ENCODE measurements at places on chromosomes 6 and 20.

DNA sequence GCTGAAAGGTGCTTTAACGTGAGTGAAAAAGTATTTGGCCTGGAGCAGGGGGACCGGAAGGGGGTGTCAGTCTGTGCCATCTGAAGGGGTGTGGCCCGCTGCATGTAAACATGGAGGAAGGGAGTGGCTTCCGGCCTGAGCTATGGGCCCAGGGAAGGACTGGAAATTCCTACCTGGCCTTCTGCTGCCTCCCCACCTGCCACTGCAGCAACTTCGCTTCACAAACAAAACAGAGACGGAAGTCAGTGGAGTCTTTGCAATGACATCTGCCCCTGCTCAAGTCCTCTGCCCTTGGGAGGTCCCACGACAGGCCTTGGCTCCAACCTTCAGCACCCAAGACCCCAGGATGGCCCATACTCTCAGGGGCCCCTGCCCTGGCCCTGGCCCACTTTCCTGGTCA is 28.1 kb upstream of the FOXP4 start:
- DNase-seq = no peak

DNA sequence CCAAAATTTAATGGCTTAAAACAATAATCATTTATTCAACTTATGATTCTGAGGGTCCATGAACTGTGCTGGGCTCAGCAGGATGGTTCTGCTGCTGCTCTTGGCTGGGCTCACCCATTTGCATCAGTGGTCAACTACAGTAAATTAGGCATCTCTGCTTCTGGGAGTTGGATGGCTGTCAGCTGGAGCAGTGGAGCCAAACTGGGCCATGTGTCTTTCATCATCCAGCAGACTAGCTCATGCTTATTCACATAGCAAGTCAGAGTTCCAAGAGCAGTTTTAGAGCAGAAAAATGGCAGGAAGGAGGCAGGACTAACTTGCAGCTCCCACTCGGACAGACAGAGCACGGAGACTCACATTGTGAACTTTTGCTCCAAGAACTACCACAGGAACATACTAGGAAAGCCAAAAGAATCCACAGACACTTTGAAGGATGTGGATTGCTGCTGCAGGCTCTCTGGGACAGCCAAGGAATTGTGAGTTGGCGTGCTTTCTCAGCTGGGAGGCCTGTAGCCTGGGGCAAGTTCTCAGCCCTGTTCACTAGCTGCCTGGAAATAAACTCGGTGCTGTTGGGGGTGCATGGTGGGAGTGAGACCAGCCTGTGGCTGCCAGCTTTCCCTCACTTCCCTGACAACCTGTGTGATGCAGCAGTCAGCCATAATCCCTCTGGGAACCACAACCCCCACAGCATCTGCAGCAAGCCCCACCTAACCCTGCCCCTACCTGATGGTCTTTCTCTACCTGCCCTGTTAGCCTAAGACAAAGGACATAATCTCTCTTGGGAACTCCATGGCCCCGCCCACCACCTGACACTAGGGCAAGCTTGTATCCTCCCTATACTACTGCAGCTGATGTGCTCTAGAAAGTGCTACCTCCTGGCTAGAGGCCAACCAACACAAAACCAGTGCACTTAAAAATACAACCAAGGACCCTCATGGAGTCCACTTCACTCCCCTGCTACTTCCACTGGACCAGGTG is 129.0 kb downstream of the JPH2 start:
- DNase-seq = no peak

- no peak for DNase-seq
These were observed 86.8 kb downstream of the CDK19 start for GRCh38 chr6:110728501-110728900.

DNA sequence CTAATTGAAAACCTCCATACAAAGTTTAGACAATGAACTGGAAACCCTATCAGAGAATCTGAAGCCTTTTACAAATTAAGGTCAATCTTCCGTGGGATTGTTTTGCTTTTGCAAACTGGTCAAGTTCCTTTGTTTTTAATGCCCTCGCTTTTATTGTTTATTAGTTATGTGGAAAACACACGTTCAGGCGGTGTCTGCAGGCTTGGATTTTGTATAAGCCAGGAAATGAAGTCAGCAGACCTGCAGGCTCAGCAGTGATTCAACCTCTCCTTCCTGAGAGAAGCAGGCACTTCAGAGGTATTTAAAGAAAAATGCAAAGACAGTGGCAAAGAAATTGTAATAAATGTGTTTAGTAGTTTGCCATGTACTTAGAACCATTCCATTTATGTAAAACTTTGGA is 103.4 kb upstream of the PDE10A start:
- no peak for DNase-seq

- no peak for DNase-seq
These were observed 1.5 kb downstream of the SERPINB1 start for GRCh38 chr6:2839982-2840748.

- no peak for DNase-seq
These were observed 12.4 kb downstream of the GRM1 start for GRCh38 chr6:146041282-146041681.

DNA sequence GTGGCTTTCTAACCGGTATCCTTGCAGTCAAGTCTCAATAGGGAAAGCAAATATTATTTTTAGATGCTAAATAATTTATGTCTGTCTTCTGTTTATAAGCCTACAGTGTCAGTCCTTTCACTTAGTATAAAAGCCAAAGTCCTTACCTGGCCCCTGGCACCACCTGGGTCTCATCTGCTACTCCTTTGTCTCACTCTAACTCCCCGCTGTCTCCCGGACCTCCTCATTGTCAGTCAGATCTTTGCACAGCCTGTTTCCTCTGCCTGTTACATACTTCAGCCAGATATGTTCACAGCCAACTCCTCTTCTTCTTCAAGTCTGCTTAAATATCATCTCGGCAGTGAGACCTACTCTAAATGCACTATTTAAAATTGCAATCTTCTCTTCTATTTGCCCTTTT is 84.2 kb downstream of the THEMIS start:
- DNase-seq = no peak

GRCh38 chr6:24899997-24900325 is 35.8 kb downstream of the RIPOR2 start:
- DNase-seq = no peak

DNA sequence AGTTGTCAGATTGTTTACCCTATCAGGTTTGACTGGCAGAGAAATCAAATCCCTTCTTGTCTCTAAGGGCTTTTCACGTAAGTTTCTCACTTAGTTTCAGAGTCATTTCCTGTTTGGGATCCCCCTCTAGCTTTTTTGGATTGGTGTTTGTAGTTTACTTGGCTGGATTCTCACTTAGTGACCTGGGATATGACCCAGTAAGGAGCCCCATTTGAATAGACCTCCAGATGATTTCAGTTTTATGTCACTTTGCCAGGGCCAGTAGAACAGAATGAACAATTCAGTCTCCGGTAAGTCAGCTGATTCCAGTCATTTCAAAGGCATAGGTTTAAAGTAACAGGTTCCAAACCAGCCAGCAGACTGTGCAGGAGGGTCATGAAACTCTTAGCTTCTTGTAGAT is 8.2 kb downstream of the FAM135A start:
- DNase-seq = no peak

GRCh38 chr6:53302678-53303360 is 45.9 kb downstream of the ELOVL5 start:
- DNase-seq = no peak

DNA sequence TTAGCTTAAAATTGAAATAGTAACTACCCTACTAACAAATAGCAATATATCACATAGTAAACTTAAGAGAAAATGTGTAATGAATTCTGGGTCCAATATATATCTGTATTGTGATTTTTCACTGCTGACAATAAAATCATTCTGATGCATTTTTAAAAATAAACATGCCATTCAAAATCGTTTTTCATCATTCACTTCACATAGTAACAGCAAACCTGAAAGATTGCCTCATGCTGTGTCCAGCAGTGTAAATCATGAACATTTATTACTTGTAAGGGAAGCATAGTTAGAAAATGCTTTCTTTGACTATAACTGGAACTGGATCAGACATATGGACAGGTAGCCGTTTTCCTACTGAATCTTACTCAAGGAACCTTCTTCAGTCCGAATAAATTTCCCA is 446.1 kb downstream of the UTRN start:
- no peak for DNase-seq

GRCh38 chr6:102398788-102399390 is 1005.4 kb downstream of the GRIK2 start:
- no peak for DNase-seq

GRCh38 chr20:10557685-10558084 is 116.1 kb downstream of the JAG1 start:
- no peak for DNase-seq

GRCh38 chr20:45445805-45446562 is 23.6 kb upstream of the WFDC2 start:
- no peak for DNase-seq

DNA sequence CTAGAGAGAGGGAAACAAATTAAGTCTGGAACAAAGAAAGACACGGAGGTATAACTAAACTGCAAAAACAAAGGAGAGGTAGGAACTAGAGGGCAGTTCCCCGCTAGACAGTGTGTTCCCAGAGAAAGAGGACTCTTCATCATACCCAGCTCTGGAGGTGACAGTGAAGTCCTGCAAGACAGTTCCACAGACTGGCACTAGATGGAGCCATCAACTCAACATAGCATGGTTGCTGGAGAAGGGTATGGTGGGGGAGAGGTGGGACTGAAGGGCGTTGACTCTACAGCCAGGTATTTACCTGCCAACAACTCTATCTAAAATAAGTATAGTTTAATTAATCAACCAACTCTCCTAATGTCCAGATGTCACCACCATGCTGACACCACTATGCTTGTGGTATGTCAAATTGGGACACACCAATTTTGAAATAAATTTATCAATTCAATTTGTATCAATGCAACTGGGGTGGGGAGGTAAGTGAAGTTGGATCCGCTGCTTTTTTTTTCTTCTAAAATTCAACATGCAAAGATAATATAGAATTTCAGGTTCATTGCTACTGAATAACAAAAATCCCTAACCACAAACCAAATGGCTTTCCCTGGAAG is 9.7 kb downstream of the BACH2 start:
- no peak for DNase-seq

DNA sequence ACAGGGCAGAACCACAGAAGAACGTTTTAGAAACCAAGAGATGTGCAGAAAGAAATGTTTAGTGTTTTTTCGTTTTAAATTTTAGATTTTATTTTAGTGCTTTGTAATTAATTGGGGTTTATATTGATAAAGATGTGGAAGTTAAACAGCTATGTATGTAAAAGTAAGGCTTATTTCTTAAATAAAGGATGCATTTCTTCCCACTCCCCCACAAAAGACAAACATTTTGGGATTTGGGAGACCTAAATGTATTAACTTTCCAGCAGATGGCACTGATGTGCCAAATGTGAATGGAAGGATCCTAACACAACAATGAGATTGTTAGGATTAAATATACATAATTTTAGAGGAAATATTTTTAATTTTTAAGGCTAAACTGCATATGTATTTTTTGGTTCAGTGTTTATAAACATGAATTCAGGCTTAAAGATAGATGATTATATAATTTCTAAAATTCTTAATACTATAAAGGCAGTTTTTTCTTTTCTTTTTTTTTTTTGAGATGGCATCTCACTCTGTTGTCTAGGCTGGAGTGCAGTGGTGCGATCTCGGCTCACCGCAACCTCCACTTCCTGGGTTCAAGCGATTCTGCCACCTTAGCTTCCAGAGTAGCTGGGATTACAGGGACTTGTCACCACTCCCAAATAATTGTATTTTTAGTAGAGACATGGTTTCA is 12.0 kb downstream of the PFDN4 start:
- DNase-seq = no peak

DNA sequence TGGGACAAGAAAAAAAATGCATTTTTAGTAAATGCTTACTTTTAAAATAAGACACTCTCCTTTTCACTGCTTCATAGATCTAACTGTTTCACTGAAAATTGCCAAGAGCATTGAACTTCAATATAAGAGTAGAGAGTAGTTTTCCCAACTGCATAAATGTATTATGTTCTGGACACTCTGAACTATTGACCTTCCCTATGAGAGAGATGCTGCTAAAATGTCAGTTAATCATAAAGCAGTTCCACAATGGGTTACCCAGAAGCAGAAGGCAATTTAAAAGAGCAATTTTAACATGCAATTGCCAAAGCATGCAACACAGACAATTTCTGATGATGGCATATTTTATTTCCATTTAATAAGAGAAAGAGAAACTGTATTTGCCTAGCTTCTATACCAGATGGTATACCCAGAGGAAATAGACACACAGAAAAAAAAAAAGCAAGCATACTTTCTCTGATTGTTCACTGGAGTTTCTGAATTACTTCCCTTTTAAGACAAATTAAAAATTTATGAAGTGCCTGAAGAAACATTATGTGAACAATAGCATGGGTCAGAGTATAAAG is 279.1 kb upstream of the THEMIS start:
- no peak for DNase-seq

DNA sequence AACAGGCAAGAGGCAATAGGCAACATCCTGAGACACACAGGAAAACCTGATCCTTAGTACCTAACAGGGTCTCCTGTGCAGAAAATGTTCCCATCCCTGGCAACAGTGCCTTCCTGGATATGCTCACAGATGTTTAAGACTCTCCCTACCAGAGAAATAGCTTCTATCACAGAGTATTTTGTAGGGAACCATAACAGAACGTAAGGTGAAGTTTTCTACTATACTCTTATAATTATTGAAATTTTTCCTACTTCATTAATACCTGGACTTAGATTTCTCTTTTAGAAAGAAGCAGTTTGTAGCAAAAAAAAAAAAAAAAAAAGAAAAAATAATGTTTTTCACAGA is 33.5 kb upstream of the LGSN start:
- no peak for DNase-seq

- no peak for DNase-seq
These were observed 4.1 kb downstream of the TRIM38 start for GRCh38 chr6:25966711-25967110.

DNA sequence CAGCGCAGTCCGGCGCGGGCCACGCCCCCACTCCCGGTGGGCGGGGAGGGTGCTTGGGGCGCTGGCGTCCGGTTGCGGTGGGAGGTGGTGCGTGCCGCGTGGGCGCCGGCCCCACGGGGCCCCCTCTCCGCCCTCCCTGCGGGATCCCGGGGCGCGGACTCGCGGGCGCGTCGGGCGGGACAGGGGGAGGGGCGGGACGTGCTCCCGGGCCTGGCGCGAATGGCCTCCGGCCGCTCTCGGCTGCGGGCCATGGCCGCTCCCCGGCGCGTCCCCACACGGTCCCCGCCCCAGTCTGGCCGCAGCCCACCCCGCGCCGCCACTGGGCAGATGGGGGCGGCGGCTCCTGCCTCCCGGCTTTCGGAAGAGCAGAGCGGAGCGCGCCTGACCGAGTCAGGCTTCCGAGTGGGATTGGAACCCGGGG is 771 bp upstream of the PPP1R3G start:
- no peak for DNase-seq

DNA sequence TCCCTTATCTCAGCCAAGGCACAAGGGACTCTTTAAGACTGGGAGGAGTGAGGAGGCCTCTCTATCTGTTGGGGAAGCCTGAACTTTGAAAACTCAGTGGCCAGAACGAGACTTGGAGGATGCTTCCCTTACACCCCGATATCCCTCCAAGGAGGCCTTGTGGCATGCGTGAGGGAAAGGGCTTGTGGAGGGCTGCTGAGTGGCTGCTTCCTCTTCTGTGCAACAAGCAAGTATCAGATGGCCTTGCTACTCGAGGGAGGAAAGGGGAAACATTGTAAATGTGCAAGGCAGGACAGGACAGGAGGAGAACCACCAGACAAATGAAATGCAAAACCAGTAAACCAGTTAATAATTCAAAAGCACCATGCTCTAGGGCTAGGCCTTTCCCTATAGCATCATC is 306.5 kb upstream of the MAP3K7 start:
- DNase-seq = no peak

GRCh38 chr6:36666287-36666686 is 12.2 kb upstream of the CDKN1A start:
- DNase-seq = no peak

Data from activated effector memory CD4-positive, alpha-beta T cell treated with Interleukin-2 at 50 U/mL for 16 hours (primary cell).